Stimulated activated CD4-positive, alpha-beta T cell treated with anti-CD3 and anti-CD28 coated beads, Interleukin-4, amount 100 ng/mL, for 1 hour (primary cell): ENCODE measurements at places on chromosomes 2 and 18.

GRCh38 chr2:181672255-181673008 lies 7.9 kb downstream of the NEUROD1 start:
- DNase-seq: no peak

DNA sequence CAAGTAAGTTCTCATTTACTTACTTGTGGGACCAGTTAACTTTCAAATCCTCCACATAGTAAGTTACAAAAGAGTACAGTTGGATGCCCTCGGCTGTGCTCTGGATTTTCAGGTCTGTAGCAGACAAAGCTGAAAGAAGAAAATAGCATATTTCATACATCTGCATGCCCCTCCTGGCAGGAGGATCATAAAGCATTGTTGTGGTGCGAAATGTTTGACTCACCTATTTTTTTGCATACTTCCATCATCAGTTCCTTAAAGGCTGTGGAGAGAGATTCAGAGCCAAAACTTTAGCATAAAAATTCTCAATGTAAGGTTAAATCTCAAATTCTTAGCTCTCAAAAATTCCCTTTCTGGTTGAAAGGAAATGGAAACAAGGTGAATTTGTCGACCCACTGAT lies 70.8 kb upstream of the LPIN2 start:
- no peak for DNase-seq

GRCh38 chr18:48915626-48916425 lies 34.9 kb downstream of the SMAD7 start:
- DNase-seq: no peak

GRCh38 chr2:162318328-162319180 lies at the start of gene IFIH1:
TSS of gene IFIH1 (minus strand) at chr2:162318684. CDS start at chr2:162318307, 377 bp downstream.
- peak; percentile 67 for DNase-seq

DNA sequence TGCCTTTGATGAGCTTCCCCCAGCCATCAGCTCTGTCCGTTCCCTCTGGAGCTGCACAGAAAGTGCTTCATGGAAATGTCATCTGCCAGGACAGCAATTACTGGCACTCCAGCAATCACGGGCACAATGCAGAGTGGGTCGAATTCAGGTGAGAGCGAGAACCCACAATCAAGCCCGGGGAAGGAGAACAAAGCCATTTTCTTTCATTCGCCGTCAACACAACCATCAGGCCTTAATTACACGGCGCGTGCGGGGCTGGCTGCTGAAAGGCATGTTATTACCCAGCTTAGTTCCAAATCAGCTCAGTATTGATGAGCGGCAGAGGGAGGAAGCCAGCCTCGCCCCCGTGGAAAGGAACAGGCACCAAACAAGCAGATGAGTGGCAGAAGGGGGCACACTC lies 143.9 kb downstream of the MYT1L start:
- DNase-seq: no peak

DNA sequence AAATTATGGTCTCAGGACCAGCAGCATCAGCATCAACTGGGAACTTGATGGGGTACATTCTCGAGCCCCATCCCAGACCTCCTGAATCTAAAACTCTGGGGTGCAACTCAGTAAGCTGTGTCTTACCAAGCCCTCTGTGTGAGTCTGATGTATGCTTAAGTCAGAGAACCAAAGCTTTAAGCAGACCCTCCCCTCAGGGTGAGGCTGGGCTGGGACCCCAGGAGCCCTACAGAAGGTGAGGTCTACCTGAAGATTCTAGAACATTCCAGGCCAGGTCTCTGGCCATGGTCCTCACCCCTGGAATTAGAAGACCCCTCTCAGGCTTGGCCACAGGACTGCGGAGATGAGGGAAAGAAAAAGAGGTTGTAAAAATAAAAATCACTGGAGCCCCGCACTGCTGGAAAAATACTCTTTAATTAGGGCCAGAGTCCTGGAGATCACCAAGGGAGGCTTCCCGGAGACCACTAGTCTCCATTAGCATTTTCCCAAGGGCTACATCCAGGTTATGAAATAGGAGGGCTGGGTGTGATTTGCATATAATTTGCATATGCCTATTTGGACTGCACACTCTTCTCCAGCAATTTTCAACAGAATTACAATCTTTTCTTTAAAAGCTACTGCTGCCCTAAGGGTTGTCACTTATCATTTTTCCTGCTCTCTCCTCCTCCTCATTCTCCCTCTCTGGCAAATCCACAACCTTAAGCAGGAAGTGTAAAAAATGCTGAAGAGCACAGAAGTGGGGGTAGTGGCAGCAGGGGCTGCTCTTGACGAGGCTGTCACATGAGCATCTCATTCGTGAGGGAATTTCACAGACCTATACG lies 100.2 kb downstream of the ZBTB7C start:
- DNase-seq: no peak

GRCh38 chr2:215332872-215333595 lies 21.2 kb downstream of the ATIC start:
- no peak for DNase-seq

- DNase-seq: no peak
Observed at GRCh38 chr18:6579486-6579885, 150.0 kb upstream of the ARHGAP28 start.

- no peak for DNase-seq
Observed at GRCh38 chr2:18900691-18901141, 311.3 kb upstream of the NT5C1B start.

GRCh38 chr2:127655209-127656073 lies 9.5 kb downstream of the GPR17 start:
- DNase-seq: no peak

GRCh38 chr18:79949697-79950487 lies 1.6 kb downstream of the SLC66A2 start:
- no peak for DNase-seq

- no peak for DNase-seq
Observed at GRCh38 chr2:186347472-186347871, 138.6 kb upstream of the ZC3H15 start.

GRCh38 chr2:240775905-240776304 lies 44.1 kb downstream of the KIF1A start:
- DNase-seq: no peak

DNA sequence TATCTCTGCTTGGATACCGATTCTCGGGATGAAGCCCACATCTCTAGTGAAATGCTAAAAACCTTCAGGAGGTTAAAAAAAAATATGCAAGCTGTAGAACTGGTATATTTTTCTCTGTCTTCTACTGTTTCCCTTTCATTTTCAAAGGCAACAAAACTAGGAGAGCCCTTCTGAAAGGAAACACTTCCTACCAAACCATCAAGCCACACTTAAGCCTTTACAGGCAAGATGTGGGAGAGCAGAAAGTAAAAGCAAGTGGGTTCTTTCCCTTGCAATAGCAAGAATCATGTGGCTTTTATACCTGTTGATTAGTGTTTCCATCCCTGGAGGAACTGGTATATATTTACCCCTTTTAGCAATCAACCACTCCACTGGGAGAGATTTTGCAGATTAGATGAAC lies 147.9 kb upstream of the ACAA2 start:
- DNase-seq: no peak

GRCh38 chr2:128601298-128602037 lies 282.8 kb upstream of the HS6ST1 start:
- no peak for DNase-seq

- DNase-seq: peak; percentile 40
Observed at GRCh38 chr2:199458806-199459285, 1.1 kb upstream of the SATB2 start.

- DNase-seq: no peak
Observed at GRCh38 chr18:32732165-32732564, 40.7 kb downstream of the KLHL14 start.

DNA sequence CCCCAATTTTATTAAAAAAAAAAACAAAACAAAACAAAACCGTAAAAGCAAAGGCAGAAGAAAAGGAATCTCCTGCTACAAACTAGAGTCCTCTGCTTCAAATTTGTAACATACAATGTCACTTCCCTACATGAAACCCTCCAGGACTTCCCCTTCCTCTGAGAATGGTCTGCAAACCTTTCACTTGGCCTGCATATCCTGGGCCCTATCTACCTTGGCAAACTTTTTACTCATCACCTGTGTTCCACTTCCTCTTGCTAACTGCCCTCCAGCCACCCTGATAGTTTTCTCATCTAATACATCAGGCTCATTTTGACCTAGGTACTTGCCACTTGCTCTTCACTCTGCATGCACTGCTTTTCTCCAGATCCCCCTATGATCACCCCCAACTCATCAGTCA lies 255.5 kb downstream of the ETAA1 start:
- no peak for DNase-seq

GRCh38 chr2:239113615-239114014 lies 265.7 kb downstream of the TWIST2 start:
- no peak for DNase-seq

- no peak for DNase-seq
Observed at GRCh38 chr2:220078439-220078838, 451.0 kb downstream of the SLC4A3 start.

DNA sequence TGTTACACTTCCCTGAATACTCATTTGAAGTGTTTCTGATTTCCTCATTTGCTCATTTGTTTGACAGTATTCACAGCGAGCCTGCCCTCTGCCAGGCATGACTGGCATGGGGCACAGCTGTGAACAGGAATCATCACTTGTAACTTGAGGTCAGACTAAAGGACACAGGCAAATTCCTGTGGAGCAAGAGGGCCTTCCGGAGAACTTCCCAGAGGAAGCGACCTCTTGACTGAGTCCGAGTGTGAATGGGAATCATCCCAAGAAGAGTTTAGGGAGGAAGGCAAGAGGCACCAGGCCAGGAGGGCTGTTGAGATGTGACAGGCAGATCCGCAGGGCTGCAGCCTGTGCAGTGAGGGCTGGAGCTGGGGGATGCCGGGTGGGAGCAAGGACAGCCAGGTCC lies 45.4 kb downstream of the LIMS1 start:
- DNase-seq: no peak

DNA sequence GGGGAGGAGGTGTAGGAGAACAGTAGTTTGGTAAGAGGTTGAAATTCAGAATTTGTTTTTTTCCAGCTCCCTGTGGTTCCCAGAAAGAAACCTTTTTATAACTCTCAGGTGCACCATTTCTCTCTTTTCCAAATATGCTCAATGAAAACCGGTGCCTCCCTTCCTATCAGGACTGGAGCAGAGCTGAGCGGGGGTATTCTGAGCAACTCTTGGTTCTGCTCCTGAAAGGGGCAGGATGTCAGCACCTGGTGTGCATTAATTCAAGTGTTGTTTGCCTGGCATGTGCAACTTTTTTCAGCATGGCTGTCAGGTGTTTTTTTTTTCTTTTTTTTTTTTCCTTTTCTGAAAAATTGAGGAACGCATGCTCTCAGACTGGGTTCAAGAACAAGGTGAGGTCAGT lies 74.1 kb downstream of the MAPK4 start:
- no peak for DNase-seq

GRCh38 chr2:54758951-54759350 lies 35.5 kb downstream of the EML6 start:
- DNase-seq: no peak

DNA sequence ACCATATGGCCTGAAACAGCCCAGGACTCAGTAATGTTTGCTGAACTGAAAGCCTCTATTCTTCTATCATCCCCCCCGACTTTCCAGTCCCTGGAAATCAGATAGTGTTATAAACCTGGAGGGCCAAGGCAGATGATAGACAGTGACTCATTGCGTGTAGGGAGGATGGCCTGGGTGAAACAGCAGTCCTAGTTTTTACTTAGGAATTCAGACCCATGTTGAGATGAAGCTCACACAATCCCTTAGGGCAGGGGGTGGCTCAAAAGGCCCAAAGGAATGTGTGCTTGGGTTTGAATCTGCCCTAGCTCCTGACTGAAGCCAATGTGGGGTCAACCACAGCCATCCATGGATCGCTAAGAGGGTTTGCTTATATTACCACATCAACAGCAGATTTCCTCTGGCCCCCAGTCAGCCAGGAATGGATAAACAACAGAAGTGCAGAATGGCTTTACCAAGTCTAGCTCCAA lies 43.9 kb upstream of the STPG4 start:
- DNase-seq: no peak

DNA sequence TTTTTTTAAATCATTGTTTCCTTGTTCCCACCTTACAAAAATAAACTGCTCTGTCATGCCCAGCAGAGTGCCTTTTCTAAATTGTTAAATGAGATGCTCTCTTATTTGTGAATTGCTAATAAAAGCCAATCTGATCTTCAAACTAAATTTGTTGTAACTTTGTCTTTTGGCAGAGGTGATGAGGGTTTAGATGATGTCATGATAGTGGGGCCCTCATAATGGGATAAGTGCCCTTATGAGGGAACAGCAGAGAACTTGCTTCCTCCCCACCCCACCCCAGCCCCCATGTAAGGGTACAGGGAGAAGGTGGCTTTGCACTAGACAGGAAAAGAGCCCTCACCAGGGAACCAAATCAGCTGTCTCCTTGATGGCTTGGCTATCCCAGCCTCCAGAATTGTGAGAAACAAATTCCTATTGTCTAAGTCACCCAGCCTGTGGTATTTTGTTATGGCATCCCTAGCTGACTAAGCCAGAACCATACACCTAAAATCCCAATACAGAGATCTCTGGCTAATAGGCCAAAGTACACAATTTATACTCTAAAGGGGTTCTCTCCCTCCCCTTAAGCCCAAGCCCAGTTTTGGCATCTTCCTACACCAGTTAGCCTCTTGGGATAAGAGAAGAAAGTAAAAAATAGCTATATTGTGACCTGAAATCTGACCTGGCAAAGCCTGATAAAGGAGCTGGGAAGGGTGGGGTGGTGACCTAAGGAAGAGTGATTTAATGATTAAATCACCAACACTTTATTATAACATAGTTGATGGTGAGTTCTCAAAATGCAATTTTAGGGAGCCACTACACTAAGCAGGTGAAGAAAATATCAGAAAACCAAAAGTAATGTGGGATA lies 40.3 kb upstream of the HNRNPA3 start:
- no peak for DNase-seq

GRCh38 chr2:101879466-101879865 lies 112.3 kb upstream of the IL1R2 start:
- DNase-seq: no peak

- no peak for DNase-seq
Observed at GRCh38 chr2:190301032-190301431, 18.6 kb downstream of the HIBCH start.

GRCh38 chr18:53534203-53534602 lies 690.3 kb downstream of the MBD2 start:
- no peak for DNase-seq

DNA sequence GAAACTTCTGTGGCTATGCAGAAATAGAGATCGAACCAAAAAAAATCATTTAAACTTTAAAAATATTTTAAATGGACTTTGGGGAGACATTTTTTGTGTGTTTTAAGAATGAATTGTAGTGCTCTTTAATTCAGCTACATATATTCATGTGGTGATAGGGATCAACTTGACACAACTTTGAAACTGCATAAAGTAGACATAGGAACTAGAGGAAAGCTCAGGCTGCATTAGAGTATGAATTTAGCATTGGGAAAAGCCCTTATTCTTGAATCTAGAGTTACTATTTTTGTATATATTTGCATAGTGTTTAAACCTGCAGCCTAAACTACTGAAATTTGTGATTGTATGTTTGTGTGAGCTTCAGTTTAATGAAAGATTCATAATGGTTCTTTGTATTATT lies 78.3 kb downstream of the SLC39A10 start:
- no peak for DNase-seq

GRCh38 chr2:71589763-71590162 lies 136.4 kb downstream of the DYSF start:
- DNase-seq: no peak

- DNase-seq: no peak
Observed at GRCh38 chr2:239368906-239369552, 31.8 kb downstream of the HDAC4 start.

GRCh38 chr2:165115258-165115657 lies 88.6 kb downstream of the SCN3A start:
- DNase-seq: no peak

- no peak for DNase-seq
Observed at GRCh38 chr2:38467768-38468455, 90.8 kb upstream of the ATL2 start.

GRCh38 chr18:9055185-9055584 lies 47.3 kb upstream of the NDUFV2 start:
- DNase-seq: no peak

GRCh38 chr18:8794934-8795280 lies 89.6 kb downstream of the MTCL1 start:
- DNase-seq: no peak
